ENCODE measurements at places on chromosomes 2 and 18.

- DNase-seq, result no peak
Measured at GRCh38 chr2:139293992-139294548, 513.9 kb upstream of the NXPH2 start.

- no peak for DNase-seq
Measured at GRCh38 chr18:321865-322467, 54.1 kb upstream of the THOC1 start.

DNA sequence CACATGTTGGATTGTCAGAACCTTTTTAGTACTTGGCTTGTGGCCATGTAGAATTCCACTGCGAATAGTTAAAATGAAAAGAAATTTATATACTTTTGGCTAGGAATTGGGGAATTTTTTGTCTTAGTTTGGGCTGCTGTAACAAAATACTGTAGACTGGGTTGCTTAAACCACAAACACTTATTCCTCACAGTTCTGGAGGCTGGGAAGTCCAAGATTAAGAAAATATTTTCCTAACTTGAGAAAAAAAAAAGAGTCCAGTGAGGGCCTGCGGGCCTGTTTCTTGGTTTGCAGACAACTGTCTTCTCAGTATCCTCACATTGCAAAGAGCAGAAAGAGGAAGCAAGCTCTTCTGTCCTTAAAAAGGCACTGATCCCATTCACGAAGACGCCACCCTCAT, 81.9 kb downstream of the CD226 start:
- DNase-seq, result no peak

DNA sequence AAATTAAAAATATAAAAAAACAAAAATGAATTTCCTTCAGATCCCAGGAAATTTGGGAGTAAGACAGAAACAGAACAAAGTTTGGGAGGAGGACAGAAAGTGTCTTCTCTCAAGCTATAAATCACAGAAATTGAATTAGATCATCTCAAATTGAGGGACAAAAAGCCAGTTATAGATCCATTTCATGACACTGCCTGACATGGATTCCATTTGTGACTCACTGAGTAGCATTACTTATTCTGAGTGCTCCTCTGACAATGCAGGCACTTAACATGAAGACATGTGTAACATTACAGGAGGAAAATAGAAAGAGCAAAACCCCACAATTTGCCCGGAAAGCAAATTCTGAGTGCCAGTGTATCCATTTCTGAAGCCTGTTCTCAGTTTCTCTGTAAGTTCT, 63.9 kb upstream of the CREB1 start:
- DNase-seq, result no peak

DNA sequence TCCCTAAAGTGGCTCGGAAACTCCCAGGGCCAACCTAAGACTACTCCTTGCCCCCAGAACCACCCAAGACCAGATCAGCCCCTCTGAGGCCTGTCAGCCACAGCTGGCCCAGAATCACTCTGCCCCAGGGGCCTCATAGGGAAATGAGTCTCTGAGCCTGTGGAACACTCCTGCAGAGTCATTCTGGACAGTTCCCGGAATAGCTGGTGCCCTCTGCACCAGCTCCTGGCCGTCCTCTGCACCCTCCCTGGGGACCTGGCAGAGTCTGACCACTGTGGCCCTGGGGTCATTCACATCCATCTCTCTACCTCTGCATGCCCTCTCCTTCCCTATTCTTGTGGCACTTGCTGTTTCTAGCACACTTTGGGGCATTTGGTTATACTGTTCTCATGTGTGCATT, 14.6 kb upstream of the TMEM214 start:
- no peak for DNase-seq

DNA sequence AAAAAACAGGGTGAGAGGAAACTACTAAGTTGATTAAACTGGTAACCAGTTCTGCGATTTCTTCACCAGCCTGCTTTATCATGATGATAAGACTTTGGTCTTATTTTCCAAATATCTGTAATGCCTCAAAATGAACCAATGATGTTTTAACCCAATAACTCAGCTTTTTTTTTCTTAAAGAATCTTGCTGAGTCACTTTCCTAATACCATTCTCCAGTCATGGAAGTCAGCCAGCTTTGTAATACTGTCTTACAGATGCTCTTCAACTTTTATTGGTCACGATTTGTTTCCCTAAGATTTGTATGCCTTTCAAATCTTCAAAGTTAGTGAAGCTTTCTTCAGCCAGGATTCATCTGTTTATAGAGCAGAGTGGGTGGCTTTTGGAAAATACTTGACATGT, 47.7 kb upstream of the SMIM21 start:
- DNase-seq, result no peak

GRCh38 chr2:109384308-109385271, 229.2 kb downstream of the SEPTIN10 start:
- no peak for DNase-seq

DNA sequence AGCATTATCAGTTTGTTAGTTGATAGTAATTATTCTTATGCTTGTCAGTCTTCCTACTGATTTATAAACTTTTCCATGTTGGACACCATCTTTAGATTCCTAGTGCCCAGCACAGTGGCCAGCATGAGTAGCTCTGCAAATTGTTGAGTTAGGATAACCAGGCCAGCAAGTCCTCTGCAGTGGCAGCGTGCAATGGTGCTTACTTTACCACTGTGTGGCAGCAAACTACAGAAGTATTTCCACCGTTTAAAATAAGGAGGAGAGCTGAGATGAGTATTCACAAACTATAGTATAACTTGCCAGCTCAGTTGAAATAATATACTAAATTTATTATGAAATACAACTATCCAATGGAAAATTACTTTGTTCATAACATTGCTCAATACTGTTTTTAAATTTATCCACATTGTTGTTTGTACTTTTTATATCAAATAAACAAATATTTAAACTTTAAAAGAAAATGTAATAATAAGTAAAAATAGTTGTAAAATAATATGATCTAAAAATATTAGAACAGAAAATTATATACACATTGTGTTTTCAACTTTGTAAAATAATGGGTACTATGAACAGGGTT, 9.3 kb upstream of the THADA start:
- no peak for DNase-seq

GRCh38 chr2:200812122-200813022, 662 bp downstream of the BZW1 start:
- DNase-seq, result peak; percentile 22

DNA sequence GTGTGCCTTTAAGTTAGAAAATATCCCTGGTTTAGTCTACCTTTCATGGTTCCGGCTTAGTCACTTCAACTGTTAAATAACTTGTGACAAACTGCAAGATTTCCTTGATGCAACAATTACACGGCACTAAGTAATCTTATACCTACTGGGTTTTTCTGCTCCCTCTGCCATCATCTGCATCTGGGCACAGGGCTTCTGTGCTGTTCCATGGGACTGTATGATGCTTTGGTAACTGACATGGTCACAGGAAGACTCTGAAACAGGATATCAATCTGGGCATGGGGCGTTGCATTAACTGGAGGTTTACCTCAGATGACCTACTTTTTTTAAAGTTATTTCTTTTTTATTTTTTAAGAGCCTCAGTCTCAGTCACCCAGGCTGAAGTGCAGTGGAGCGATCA, 365.4 kb downstream of the SS18 start:
- no peak for DNase-seq

DNA sequence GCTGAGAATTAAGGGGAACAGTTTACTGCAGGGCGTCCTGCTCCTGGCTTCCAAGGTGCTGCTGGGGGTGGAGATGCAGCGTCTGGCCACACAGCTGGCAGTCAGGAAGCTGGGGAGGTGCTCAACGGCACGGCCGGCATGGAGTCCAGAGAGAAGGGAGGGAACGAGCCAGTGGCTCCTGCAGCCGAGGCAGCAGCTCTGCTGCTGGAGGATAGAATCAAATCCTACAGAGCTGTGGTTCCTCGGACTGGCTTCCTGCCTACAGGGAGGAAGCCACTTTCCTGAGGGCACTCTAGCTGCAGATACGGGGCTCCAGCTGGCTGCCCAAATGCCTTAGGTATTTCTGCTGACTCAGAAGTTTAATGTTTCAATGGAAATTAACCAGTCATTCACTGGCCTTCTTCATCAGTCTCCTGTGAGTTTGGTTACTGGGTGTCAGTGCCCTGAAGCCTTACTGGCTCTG, 266.3 kb downstream of the TWIST2 start:
- no peak for DNase-seq
